ENCODE measurements at places on chromosomes 12 and 14. TPM values are rescaled to one million over a fixed set of nuclear protein-coding genes. Genes with fewer than 3 reads are reported as not detected.

The CLEC7A gene
- 14.1 TPM for total RNA-seq

DNA sequence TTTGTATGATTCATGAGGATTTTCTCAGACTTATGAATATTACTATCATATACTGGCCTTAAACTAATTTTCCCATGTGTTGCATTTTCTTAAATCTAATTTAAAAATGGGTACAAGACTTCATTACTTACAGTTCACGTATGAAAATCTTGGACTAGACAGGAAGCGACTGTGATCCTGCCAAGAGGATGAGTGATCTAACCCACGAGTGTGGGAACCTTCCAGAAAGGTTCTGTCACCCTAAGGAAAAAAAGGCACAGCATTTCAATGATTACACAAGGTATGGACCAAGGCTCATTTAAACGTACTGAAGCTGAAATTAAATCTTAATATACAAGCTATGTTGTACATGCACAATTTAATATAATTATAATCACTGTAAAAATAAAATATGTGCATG is 293.5 kb upstream of the DIO2 start:
- DNase-seq: no peak

DNA sequence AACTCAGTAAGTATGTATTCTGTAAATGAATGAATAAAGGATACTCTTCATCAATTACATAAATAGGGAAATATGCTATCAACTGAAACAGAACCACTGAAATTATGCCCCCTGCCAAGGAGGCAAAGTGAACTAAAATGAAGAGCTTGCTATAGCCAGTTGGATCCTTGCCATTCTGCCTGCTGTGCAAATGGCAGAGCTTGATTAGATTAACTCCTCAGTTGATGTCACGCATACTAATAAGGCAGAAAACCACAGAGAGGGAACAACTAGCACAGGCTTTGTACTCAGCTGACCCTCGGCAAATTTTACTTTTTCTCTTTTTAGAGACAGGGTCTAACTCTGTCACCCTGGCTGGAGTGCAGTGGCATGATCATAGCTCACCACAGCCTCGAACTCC is 36.7 kb upstream of the FERMT2 start:
- DNase-seq: no peak

The OR4E2 gene
- total RNA-seq: not detected

The NYNRIN gene
- total RNA-seq: 24.1 TPM

GRCh38 chr12:118061873-118062843 is 1.2 kb upstream of the WSB2 start:
- DNase-seq: peak; percentile 88

The LIN7A gene
- 0.34 TPM for total RNA-seq

The CFAP54 gene
- total RNA-seq: not detected

DNA sequence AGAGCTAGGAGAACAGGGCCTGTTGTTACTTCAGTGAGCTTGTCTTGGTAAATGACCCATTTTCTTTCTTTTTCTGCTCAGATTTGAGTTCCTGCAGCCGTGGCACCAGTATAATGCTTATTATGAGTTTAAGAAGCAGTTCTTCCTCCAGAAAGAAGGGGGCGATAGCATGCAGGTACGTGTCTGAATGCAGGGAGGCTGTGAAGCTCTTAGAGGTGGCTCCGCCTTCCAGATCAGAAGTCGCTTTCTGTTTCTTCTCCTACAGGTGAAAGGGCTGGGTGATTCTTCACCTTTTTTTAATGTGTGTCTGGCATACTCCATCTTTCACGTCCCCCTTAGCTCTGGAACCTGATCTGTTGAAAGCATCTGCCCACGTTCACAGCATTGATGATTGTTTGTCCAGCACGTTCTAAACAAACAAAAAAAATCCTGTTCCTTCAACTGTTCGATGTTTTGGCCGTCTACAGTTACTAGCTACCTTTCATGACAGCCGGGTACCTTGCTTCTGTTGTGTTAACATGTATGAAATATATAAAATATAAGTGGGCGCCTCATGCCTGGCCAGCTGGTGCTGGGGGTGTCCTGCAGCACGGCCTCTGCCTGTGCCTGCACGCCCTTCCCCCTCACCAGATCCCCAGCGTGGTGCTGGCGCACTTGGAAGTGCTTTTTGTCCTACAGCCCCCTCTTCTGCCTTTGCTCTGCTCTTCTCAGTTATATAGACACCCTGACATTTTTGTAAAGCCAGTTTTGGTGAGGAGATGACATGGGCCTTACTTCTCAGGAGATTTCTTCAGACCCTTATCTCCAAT is 44.6 kb downstream of the SFSWAP start:
- peak; percentile 42 for DNase-seq

The NDUFA9 gene
- total RNA-seq: 34.9 TPM

GRCh38 chr14:33454707-33455106 is 496.2 kb downstream of the EGLN3 start:
- no peak for DNase-seq

The MYO1H gene
- 0.75 TPM for total RNA-seq

The CDH24 gene
- total RNA-seq: 4.0 TPM

The PEX5 gene
- total RNA-seq: 20.5 TPM

DNA sequence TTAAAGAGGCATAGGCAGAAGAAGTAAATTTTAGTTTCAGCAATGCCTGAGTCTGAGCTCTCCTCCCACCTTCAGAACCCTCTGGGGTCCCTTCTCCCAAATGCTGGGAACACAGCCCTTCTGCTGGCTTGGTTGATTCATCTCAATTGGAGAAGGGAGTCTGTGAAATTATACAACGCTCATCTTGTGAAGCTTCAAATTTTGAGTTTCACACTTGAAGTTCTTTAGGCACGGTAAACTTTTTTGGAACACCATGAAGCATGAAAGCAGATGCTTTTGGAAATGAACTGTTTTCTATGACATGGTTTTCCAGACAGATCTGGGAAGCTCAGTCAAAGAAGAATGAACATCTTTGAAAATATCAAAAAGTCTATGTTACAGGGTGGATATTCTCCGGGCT is 69.9 kb downstream of the TBK1 start:
- DNase-seq: no peak

DNA sequence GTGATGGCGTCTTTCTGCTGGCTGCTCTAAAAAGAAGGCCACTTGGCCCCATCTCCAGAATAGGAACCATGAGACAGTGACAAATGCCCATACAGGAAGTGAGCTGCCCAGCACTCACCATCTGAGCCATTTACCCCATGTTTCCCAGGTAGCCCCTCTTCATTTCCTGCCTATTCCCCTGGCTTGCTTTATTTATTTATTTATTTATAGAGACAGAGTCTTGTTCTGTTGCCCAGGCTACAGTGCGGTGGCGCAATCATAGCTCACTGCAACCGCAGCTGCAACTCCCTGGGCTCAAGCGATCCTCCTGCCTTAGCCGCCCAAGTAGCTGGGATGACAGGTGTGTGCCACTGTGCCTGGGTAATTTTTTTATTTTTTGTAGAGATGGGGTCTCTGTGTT is 71.2 kb downstream of the RIN3 start:
- no peak for DNase-seq

- no peak for DNase-seq
Measured at GRCh38 chr12:68904351-68904962, 28.5 kb downstream of the CPM start.

GRCh38 chr12:121942145-121942718 is 23.8 kb downstream of the CFAP251 start:
- no peak for DNase-seq

- no peak for DNase-seq
Measured at GRCh38 chr12:133231001-133231400, 4.7 kb downstream of the ANHX start.

DNA sequence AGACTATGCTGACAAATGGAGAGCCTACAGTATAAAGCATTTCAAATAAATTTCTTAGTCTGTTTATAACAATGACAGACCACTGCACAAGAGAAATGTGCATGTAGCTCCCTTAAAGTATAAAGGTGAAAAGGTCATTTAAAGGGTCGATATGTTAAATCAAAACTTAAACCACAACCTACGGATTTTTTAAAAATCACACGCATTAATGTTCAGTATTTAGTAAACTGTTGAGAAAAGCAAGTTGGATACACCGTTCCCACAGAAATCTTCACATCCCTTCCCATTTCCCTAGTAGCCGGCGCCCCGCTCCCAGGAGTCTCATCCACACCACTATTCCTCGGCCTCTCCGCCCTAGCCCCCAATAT is 614 bp downstream of the FKBP3 start:
- DNase-seq: no peak

The LMO3 gene
- total RNA-seq: 1.7 TPM

DNA sequence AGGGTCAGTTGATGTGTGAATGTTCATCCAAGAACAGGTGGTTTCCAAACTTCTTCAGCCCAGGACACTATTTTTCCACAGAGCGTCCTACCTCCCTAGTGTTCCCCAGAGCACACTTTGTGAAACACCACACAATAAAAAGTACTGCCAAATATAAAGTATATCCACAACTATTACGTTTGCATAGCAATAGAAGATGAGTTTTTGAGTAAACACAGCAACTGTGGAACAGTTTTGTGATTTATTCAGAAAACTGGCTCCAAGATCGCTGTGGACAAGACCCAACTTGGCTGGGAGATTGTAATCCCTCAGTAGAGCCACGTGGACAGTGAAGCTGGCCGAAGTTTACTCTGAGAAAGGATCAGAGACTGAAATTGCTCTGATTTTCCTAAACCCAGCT is 14.5 kb upstream of the MAP1LC3B2 start:
- DNase-seq: no peak

GRCh38 chr12:80282761-80283160 is 161.3 kb upstream of the PTPRQ start:
- DNase-seq: no peak

DNA sequence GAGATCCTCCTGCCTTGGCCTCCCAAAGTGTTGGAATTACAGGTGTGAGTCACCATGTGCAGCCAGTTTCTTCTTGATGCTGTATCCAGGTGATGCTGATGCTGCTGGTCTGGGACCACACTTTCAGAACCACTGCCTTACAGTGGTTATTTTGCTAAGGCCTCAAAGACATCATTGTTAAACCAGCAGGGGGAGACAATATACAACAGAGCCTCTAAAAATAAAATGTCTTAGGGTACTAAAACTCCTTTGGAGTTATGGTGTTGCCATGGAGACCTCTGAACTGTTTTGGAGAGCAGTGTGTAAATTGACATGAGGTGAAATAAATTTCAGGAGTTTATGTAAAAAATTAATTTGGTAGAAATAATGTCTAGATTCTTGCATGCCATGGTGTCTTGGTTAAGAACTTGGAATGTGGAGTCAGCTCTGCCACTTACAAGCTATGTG is 1.1 kb upstream of the ARG2 start:
- no peak for DNase-seq

GRCh38 chr12:94205822-94206221 is 57.4 kb downstream of the PLXNC1 start:
- no peak for DNase-seq

DNA sequence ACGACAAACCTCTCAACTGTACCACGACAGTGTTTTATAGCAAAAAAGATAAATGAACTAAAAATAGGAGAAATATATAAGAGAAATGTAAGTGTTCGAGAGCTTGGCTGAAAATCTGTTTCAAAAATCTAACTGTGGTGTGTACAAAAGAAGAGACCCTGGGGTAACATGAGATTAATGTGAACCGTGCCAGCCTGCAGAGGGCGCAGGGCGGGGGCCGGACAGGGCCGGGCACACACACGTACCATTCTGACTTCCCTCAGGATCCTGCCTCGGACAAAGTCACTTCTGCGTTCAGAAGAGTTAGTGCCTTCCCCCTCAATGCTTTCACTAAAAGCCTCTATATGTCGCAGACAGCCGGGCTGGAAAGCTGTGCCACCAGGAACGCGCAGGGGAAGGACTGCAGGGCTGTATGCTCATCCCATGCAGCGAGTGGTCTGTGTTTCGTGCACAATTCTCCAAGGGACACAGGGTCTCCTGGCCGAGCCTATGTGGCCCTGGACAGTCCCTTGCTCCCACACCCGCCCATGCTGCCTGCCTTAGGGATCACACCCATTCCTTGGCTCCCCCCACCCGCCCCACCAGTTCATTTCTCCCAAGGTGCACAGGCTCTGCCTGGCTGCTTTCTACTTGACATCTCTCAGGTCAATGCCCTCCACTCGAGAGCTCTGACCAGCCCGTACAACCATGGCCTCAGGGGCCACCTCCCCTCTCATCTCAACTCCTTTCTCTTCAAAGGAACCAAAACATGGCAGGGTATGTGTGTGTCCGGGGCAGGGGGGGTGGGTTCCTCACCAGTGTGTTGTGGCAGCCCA is 8.5 kb downstream of the CDCA4 start:
- no peak for DNase-seq

GRCh38 chr12:51970904-51971646 is 19.6 kb downstream of the ACVR1B start:
- no peak for DNase-seq

The COX14 gene
- 36.4 TPM for total RNA-seq

GRCh38 chr14:83208341-83208740 is 1674.7 kb upstream of the SEL1L start:
- no peak for DNase-seq

DNA sequence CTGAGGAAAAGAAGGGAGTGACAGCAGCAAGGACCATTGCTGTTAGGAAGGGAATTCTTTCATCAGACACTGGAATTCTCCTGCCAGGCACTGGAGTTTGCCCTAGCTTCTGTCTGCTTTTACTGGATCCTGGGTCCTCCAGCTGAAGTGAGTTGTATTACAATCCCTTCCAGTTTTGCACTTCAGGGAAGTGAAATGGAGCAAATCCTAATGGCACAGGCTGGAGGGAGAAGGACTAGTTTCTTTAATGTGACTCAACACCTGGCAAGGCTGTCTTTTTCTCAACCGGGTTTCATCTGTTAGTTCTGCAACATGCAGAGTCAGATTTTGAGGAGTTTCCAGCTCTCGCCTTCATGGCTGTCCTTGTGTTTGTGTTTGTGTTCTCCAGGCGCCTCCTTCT is 45.8 kb downstream of the ETV6 start:
- DNase-seq: peak; percentile 48

DNA sequence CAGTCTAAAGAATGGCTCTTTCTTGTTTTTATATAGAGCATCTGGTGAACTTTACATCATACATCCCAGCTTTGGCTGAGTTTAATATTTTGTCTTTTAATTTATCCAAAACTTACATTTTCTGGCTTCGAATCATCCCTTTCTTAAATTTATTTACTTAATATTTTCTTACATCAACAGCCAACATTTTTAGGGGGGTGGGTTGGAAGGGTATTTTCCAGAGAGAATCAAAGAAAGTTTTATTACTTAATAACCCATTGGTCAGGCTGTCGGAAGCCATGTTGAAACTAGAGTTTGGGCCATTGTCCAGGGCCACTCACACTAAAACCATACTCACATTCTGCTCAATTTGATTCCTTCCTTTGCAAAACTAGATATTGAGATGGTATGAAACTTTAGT is 220.2 kb downstream of the AEBP2 start:
- no peak for DNase-seq

- no peak for DNase-seq
Measured at GRCh38 chr12:50089730-50090129, 4.6 kb downstream of the SMARCD1 start.

- no peak for DNase-seq
Measured at GRCh38 chr12:111166779-111167540, 201.9 kb downstream of the PHETA1 start.

GRCh38 chr12:129067491-129067890 is 214.2 kb downstream of the GLT1D1 start:
- no peak for DNase-seq

The ACOT6 gene
- total RNA-seq: 0.45 TPM

The FITM1 gene
- not detected for total RNA-seq

GRCh38 chr14:100568998-100569733 is 18.1 kb downstream of the BEGAIN start:
- no peak for DNase-seq
